ENCODE measurements at places on chromosomes 3 and 15. TPM values are rescaled to one million over a fixed set of nuclear protein-coding genes. Genes with fewer than 3 reads are reported as not detected.

The STARD5 gene
- 0.63 TPM for total RNA-seq

The FRMD4B gene
- total RNA-seq: 8.5 TPM

The MORC1 gene
- not detected for total RNA-seq

The USP50 gene
- 0.29 TPM for total RNA-seq

The SUSD5 gene
- total RNA-seq: 2.3 TPM

The ASB14 gene
- total RNA-seq: not detected

The TMEM44 gene
- total RNA-seq: 11.2 TPM

The UBAP1L gene
- 0.07 TPM for total RNA-seq

The CYP1A1 gene
- 0.14 TPM for total RNA-seq

The WDR72 gene
- total RNA-seq: 2.3 TPM

The TRIM42 gene
- not detected for total RNA-seq

The TP63 gene
- not detected for total RNA-seq

The LRRC3B gene
- not detected for total RNA-seq

The TEX55 gene
- 0.06 TPM for total RNA-seq

The HHLA2 gene
- not detected for total RNA-seq

The INSYN1 gene
- 2.0 TPM for total RNA-seq

The GMNC gene
- total RNA-seq: 0.14 TPM

The SAMMSON gene
- total RNA-seq: not detected

The ARGFX gene
- not detected for total RNA-seq

The GXYLT2 gene
- 2.8 TPM for total RNA-seq

The ITIH3 gene
- total RNA-seq: not detected

The PDHB gene
- total RNA-seq: 103 TPM

The LRRC31 gene
- total RNA-seq: 0.14 TPM

The ZMYND10 gene
- 0.92 TPM for total RNA-seq

The CHRM5 gene
- total RNA-seq: not detected

The ZBTB20 gene
- 7.1 TPM for total RNA-seq

The FANCD2OS gene
- not detected for total RNA-seq

The CLDN16 gene
- 29.7 TPM for total RNA-seq

The CADPS gene
- not detected for total RNA-seq

The MYL3 gene
- 4.2 TPM for total RNA-seq

The GOLGA8K gene
- not detected for total RNA-seq

The RBPMS2 gene
- total RNA-seq: 0.36 TPM

The PRR20G gene
- total RNA-seq: not detected

The SLC24A5 gene
- not detected for total RNA-seq

The PPM1L gene
- 2.4 TPM for total RNA-seq

The DUOXA2 gene
- not detected for total RNA-seq

The CCR5 gene
- total RNA-seq: not detected

The CTXN2 gene
- total RNA-seq: not detected

The ZIC1 gene
- total RNA-seq: not detected

The FAM81A gene
- 3.0 TPM for total RNA-seq

The ADGRG7 gene
- total RNA-seq: not detected

The MCF2L2 gene
- total RNA-seq: 0.87 TPM

The RARB gene
- 2.0 TPM for total RNA-seq

The SLC12A1 gene
- not detected for total RNA-seq

The CD80 gene
- not detected for total RNA-seq

The CADM2 gene
- not detected for total RNA-seq

The TLR9 gene
- total RNA-seq: not detected

The RHOV gene
- 1.7 TPM for total RNA-seq

The FYCO1 gene
- 10.9 TPM for total RNA-seq

Measured in epithelial cell of proximal tubule (primary cell).